NCI-H510A (cell line): ENCODE measurements at places on chromosomes 2 and 18.

DNA sequence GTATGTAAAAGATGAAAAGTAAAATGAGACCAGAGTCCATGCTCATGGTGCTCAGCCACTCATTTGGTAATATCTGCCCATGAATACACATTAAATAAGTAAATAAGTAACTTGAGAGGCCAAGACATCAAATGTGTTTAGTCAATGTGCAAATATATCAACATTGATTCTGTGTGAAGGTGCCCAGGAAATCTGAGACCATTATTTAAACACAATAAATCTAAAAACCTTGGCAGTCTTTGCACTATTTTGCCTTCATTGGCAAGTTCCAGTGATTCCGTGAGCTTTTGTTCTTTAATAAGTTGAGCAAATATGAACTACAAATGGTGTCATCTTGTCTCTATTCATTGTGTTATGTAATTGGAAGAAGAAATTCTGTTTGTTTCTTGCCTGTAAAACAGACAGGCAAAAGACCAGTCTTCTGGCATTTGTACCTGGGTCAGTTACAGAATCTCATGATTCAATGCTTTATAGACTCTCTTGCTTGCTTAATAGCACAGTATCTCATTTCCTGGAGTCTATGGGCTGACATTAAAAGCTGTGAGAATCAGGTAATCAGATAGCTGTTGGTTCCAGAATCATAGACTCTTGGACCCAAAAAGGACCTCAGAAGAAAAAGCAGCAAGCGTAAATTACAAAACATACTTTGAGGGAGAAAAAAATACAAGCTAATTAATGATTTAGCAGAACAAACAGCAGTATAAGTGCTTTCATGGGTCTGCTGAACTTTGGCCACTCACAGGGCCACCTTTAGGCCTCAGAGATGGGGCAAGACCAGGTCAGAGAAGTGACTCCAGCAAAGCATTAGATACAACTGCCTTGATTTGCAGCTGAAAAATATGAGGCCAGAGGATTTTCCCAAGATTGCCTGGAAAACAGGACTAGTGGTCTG, 20.0 kb upstream of the SERPINB3 start:
- peak; percentile 52 for DNase-seq

DNA sequence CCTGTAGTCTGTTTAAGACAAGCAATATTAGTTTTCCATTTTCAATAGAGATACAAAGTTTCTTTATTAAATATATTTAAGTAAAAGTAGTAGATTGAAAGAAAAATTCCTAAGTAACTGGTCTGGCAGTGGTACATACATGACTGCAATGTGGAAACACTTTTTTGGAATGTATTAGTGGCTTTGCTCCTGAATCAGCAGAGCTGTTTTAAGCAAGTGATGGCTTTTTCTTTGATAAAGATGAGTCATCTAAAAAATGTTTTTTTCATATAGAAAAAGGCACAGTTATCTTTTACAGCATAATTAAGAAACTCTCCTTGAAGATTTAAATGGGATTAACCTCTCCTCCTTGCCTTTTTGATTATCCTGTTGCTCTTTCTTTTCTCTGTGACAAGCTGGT, 34.9 kb downstream of the KDM3A start:
- no peak for DNase-seq

GRCh38 chr2:142840436-142840835, 37.0 kb upstream of the KYNU start:
- no peak for DNase-seq

DNA sequence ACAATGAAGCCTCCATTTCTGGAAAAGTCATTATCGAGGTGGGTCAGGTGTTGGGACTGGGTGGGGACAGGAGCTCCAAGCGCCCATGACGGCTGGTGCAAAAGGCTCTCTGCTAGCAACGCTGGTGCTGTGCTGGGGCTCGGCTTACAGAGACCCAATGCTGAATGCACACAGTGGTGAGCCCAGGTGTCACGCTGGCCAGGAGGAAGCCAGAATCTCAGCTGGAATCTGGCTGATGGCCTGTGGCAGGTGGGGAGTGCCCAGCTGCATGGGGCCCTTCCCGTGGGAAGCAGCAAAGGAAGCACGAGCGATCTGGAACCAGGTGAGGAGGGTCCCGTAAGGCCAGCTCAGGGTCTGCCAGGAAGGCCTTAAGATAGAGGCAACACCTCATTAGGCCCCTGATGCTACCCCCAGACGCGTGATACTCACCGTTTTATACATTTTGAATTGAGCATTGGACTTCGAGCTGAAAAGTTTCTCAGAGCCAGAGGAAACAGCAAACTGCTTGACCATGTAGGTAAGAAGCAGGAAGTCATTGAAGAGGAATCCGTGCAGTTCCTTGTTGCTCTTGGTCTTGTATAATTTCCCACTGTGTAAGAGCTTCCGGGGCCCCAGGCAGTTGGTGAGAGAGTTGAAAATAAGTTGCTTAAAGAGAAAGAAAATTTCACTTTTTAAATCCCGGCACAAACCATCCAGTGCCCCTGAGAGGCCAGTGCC, 34.7 kb downstream of the FAM228A start:
- DNase-seq: no peak

DNA sequence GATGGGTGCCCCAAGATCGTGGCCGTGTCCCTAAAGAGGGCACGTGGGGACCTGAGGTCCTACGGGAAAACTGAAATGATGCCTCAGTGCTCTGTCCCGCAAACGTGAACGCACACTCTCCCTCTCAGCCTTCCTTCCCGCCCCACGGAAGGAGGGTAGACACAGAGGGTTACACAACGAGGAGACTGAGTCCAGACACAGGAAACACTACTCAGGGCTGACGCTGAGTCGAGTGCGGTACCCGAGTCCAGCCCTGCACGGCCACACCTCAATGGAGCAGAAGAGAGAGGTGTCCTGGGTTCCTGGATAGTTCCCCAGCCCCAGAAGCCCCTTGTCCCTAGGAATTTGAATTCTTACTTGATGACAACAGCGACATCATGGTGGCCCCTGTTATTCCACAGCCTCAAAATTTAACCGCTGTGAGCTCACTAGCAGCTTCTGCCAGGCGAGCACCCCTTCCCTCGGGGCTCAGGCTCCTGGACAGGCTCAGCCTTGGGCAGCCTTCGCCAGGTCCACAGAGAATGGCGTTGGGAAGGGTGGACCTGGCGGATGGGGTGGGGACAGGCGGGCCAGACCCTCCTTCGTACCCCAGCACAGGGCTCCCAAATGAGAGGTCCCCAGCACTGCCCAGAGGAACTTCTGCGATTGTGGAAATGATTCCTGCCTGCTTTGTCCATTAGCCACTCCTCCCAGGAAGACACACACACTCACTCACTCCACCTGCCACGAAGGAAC, 980 bp upstream of the RNPEPL1 start:
- no peak for DNase-seq

DNA sequence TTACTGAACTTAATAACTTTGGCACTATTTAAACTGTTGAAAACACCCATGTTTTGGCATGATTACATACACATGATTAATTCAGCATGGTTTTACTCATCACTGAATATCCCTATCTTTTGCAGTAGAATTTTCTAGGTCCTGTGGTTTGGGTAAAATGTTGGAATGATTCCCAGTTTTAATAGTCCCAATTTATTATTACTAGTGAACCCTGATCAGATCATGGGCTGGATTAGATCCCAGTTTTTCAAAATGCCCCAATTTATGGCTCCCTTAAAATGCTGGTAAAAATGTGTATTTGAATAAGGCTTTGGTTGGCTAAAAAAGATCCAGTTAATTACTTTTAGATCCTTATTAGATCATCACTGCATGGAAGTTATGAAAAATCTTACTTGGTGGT, 273.6 kb upstream of the NRP2 start:
- DNase-seq: no peak
